ENCODE measurements at places on chromosomes 12 and 14. TPM values are rescaled to one million over a fixed set of nuclear protein-coding genes. Genes with fewer than 3 reads are reported as not detected.

Gene APOF
- total RNA-seq = not detected

Gene PLCZ1
- not detected for total RNA-seq

DNA sequence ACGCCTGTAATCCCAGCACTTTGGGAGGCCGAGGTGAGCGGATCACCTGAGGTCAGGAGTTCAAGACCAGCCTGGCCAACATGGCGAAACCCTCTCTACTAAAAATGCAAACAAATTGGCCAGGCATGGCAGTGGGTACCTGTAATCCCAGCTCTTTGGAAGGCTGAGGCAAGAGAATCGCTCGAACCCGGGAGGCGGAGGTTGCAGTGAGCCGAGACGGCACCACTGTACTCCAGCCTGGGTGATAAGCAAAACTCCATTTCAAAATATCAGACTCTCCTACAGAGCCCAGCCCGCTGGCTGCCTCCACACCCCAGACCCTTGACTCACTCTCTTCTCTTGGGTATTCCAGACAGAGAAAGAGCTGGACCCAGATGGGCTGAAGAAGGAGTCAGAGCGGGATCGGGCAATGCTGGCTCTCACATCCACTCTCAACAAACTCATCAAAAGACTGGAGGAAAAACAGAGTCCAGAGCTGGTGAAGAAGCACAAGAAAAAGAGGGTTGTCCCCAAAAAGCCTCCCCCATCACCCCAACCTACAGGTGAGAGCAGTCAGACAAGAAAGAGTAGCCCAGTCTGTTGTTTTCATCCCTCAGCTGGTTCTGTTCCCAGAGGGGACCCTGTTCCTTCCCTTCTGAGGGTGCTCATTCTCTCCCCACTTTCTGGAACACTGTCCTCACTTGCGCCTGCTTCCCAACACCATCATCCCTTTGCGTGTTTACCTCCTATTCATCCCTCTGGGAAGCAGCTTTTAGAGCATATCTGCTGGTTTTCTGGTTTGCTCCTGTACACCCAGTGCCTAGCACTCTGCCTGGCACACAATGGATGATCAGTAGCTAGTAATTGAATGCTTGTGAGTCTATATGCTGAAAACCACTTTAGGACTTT is 19.7 kb downstream of the AGAP2 start:
- peak; percentile 39 for DNase-seq

Gene RERG
- total RNA-seq = 24.2 TPM

- no peak for DNase-seq
Observed at GRCh38 chr14:24399447-24399822, 632 bp downstream of the NYNRIN start.

- no peak for DNase-seq
Observed at GRCh38 chr12:122350141-122350848, 72.2 kb downstream of the CLIP1 start.
